ENCODE measurements at places on chromosomes 1 and 21.
A peak's percentile ranks its signal among the peaks of the same experiment; 100 is the strongest.

DNA sequence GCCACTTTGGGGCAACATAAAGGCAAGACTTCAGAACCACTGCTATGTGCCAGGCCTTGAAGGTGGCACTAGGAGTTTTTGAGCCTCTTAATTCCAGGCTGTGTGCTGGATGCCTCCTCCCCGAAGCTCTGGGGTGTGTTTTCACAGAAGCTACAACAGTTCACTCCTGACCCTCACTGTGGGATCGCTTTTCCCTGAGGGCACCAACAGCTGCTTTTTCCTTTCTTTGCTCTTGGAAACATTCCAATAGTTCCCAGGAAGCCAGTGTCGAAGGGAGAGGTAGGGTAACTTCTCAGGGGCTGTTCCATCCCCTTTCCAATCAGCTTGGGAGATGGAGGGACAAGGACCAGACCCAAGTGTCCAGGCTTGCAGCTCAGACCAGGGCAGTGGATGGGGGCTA lies 153.4 kb downstream of the C1orf94 start:
- no peak for DNase-seq

DNA sequence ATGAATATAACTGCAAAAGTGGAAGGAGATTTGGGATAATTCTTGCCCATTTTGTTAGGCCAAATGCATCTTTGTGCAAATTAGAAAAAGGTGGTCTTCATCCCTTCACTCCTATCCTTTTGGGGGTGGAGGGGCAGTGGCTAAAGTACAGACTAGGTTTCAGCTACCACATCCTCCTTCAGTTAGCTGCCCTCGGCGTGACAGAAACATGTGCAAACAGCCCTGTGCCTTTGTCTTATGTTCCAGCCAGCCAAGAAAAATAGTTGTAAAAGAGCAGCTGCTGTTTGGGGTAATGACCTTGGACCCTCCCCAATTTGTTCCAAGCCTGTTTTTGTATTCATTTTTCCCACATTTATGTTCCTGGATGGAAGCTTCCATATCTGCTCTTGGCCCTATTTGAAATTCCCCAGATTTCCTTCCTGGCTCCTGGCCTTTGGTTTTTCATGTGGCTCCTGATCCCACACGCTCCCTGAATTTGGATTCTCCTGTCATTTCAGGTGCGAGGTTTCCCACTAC lies 8.3 kb upstream of the LGALS8 start:
- DNase-seq = no peak

DNA sequence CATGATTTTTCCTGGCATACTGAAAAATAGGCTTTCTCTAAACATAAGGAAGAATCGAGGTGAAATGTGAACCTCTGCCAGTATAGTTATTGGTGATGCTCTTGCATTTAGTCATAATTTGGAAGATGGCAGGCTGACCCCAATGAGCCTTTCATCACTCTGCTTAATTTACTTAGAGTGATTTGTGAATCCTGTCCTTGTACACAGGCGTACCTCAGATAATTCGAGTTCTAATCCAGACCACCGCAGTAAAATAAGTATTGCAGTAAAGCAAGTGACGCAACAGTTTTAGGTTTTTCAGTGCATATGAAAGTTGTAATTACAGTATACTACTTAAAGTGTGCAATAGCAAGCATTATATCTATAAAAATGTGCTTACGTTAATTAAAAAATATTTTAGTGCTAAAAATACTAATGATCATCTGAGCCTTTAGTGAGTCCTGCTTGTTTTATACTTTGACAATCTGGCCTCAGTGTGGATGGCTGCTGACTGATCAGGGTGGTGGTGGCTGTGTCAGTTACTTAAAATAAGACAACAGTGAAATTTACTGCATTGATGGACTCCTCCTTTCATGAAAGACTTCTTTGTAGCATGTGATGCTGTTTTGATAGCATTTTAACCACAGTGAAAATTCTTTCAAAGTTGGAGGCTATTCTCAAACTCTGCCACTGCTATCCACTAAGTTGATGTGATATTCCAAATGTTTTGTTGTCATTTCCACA lies 1.7 kb downstream of the PKNOX1 start:
- DNase-seq = no peak

DNA sequence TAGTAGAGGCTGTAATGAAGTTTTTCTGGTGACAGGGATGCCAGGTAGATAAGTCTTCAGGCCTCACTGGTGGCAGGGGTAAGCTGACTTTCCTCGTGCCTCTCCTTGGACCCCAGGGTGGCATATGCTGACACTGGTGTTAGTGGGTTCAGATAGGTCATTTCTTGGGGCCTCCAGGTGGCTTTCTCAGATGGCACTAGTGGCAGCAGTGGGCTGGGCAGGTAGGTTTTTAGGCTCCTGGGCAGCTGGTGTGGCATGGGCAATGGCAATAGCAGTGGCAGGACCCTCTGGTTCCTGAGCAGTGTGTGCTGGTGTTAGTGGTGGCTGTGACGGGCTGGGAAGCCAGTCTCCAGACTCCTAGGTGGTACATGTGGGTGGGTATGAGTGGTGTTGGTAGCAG lies 140.3 kb downstream of the PTBP2 start:
- DNase-seq = no peak

DNA sequence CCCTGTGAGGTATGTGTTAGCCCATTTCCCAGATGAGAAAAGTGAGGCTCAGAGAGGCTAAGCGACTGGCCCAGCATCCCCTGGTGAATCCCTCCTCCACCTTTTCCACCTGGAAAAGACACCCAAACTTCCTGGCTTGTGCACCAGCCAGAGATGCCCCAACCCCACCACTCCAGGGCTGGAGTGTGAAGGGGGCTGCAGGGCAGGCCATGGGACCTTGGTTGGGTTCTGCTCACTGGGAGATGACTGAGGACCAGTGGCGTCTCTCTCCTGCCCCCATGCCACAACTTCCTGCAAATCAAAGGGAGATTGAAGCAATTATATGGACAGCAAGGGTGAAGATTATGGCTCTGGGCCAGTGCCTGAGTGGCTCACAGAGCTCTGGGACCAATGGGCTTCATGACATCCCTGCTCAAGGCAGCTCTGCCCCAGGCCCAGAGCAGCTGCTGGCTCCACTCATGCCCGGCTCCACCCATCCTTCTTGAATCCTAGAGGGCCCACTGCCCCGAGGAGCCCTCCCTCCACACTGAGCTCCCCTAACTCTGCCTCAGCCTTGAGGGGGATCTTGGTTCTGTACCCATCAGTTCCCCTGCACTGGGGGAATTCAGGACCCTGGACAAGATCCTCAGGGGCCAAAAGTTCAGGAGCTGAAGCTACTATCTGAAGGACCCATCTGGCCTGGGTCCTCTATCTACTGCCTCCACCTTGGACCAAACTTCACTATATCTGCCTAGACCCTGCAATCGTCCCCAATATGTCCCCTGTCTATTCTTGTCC lies 416.9 kb downstream of the PTPRU start:
- DNase-seq = peak; percentile 40

DNA sequence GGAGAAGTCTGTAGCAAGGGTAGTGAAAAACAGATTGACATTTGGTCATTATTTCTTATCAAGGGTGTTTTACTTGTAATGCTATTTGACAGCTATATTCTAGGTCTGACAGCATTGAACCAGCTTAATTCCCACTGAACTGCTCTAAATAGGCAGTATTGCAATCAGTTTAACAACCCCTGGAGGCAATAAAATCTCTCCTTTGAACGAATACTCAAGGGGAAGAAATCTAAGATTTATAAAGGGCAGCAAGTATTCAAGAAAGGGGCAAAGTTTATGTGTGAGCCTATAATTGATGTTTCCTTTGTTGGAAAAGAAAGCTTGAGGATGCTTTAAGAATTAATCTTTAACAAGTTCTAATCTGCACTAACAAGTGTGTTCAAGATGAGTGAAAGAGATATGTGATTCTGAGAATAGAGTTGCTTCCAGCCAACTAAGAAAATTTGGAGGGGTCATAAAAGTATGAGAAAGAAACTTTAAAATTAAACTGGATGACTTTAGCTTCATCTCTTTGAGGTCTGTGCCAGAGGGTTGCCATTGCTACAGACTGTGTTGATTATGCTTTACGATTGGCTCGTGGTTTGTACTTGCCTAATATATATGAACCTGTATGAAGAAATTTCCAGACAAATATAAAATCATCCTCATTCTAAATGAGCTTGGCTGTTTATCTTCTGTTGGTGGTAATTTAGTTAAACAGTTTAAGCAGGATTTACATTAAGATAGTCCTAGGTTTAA lies 72.5 kb downstream of the ZNF326 start:
- no peak for DNase-seq

GRCh38 chr1:906600-907420 lies 16.9 kb upstream of the SAMD11 start:
- peak; percentile 62 for DNase-seq

GRCh38 chr1:24507405-24507804 lies 4.8 kb downstream of the RCAN3 start:
- DNase-seq = no peak

DNA sequence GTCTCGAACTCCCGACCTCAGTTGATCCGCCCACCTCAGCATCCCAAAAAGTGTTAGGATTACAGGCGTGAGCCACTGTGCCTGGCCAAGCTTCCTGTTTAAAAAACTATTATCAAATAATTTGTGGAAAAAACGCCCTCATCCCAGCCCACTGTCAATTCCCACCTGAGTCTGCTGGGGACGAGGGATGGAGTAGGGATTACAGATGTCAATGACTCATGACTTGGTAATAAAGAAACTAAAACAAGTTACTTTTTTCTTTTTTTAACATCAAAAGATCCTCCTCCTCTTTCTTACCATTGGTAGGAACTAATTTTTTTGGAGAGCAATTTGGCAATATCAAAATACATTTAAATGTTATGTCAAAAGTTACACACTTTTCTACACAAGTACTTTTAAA lies 9.7 kb downstream of the CNN3 start:
- DNase-seq = no peak

- no peak for DNase-seq
Measured at GRCh38 chr1:45187725-45188124, 18.7 kb downstream of the ZSWIM5 start.

GRCh38 chr1:150567341-150567716 lies 12.1 kb downstream of the MCL1 start:
- DNase-seq = no peak

- DNase-seq = no peak
Measured at GRCh38 chr1:66931590-66931989, 6.8 kb downstream of the MIER1 start.

GRCh38 chr21:42465008-42465802 lies 30.8 kb downstream of the RSPH1 start:
- no peak for DNase-seq

- DNase-seq = no peak
Measured at GRCh38 chr1:4965346-4966075, 311.1 kb downstream of the AJAP1 start.

GRCh38 chr1:33659641-33660040 lies 187.2 kb downstream of the ZSCAN20 start:
- DNase-seq = no peak

DNA sequence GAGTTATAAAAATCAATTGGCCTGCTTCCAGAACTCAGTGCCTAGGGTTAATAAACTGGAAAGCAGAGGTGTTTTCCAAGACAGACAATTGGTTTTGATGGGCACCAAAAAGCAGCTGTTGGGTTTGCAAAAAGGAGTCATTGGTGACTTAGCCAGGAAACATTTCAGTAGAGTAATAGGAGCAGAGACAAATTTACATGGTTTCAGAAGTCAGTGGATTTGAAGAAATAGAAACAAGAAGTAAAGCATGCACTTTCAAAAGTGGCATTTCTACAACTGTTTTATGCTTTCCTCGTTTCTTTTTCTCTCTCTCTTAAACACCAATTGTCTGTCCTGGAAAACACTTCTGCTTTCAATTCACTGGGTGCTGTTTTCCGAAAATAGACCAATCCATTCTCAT lies 87.8 kb downstream of the GLUL start:
- DNase-seq = no peak

DNA sequence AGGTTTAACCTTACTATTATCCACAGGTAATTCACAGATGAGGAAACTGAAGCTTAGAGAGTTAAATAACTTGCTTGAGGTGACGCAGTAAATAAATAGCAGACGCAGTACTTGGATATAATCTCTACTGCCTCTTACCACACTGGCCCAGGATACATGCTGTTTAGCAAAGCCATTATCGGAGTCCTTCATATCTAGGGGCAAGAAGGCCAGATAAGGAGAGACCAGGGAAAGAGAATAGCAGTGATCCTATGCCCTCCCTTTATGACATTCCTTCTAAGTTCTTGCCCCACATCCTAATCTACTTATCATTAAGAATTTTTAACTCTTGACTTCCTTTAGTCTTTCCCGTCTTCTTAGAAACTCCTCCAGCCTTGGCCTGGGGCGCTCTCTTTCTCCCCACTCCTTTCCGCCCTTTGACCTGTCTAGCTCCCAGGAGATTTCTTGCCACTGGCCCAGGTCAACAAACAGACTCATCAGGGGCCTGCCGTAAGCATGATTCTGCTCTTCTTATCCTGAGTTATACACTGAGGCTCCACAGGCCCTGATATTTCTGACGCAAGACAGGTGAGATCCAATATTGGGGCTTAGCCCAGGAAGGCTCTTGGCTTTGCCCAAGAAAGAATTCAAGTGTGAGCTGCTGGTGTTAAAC lies 11.4 kb upstream of the SLAMF1 start:
- no peak for DNase-seq

DNA sequence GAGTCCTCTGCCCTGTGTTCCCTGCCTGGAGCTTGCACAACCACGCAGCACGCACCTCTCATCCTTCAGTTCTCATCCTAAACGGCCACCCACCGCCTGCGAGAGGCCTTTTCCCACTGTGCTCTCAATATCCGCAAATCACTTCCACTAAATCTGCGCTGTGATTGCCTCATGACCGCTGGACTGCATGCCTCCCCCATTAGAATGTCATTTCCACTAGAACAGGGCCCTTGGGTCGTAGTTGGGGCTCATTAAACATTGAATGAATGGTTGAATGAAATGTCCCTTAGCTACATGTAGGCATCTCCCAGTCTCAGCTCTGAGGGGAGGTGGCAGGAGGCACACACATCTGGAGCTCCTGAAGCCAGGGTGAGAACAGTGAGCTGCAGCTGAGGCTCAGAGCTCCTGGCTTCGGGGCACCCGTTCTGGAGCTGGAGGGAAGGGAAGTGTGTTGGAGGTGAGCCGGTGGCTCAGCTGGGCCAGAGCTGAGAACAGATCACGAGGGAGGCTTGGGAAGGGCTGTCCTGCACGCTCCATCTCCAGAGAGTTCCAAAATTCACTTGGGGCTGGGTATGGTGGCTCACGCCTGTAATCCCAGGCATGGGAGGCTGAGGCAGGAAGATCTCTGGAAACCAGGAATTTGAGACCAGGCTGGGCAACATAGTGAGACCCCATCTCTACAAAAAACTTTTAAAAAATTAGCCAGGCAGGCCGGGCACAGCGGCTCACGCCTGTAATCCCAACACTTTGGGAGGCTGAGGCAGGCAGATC lies 30.4 kb downstream of the TMEM201 start:
- no peak for DNase-seq

- peak; percentile 68 for DNase-seq
Measured at GRCh38 chr1:37995751-37996345, 6.0 kb upstream of the SF3A3 start.

DNA sequence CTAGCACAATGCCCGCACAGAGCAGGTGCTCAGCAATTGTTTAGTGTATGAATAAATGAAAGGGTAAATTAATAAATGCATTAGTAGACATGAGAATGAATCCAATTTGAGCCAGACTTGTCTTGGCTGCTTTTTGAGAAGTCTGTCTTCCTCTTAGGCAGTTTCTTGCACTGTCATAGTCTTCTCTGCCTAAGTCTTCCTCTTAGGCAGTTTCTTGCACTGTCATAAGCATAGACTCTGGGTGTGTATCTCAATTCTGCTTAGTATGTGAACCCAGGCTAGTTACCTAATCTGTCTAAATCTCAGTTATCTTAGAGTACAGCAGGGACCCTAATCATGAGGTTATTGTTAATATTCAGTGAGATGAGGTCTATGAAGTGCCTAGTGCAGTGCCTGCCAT lies 27.2 kb downstream of the NHLH2 start:
- DNase-seq = no peak

- DNase-seq = no peak
Measured at GRCh38 chr1:243343970-243344937, 88.4 kb downstream of the SDCCAG8 start.

Data from tibial artery (tissue), 4 donors.